ENCODE measurements at places on chromosomes 5 and 9.

DNA sequence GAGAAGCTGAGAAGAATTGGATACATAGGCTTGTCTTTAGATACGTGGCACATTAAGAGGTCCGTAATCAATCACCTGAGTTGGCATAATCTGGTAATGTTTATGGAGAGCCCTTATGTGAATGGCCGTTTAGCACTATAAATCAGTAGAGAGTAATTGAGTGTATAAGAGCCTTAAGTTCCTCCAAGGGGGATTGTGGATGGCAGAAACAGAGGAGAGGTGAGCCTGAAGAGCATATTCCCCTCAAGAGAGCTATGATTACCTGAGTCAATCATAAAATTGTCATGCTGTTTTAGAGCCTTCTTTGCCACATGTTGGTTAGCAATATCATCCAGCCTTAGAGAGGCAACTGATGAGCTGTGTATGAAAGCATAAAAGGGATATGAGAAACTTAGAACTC lies 58.8 kb downstream of the FOCAD start:
- no peak for DNase-seq

- DNase-seq: no peak
Measured at GRCh38 chr5:173331287-173331686, 3.1 kb upstream of the STC2 start.

DNA sequence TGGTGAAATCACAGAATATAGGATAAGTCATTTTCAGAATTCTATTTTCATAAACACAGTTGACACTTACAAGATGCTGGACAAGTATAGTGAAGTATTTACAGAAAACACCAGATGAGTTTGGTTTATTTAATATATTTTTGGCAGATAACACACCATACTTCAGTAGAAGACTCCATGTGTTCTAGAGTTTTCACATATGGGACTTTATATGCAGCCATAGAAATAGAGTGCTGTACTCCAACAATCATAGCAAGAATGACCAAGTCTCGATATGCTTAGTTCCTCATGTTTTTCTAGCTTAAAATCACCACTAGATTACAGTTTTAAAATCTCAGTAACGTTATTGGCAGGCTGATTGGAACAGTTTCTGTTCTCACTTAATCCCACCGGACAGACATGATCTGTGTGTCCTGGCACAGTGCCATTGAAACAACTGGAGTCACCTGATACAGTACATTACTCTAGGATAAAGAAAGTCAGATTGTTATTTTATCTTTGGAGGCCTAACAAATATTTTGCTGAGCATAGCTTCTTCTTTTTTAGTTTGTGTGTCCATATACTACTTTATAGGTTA lies 45.8 kb upstream of the ERBIN start:
- DNase-seq: no peak

GRCh38 chr5:89117124-89117644 lies 234.2 kb upstream of the MEF2C start:
- DNase-seq: no peak

GRCh38 chr5:53381-54174 lies 38.4 kb upstream of the PLEKHG4B start:
- DNase-seq: no peak

DNA sequence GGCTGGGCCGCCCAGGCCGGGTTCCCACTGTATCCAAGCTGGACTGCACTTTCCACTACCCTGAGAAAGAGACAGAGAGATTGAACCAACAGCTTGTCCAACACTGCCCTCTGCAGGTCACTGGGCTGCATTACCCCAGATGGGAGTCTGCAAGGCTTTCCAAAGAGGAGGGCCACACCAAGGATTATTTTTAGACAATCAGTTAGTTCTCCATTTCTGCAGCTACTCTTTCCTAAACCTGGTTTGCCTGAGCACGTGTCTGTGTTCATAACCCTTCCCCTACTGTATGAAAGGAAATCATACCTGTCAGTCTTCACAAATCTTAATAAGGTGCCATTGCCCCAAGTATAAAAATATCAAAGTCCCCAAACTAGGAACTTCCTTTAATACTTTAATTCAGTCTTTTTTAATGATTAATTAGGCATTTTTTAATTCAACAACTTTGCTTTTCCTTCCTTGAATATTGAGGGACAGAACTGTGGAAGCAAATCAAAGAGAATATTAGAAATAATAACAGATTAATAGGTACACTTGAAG lies 13.4 kb upstream of the FGF1 start:
- DNase-seq: no peak

GRCh38 chr5:81305785-81306184 lies 4.4 kb downstream of the ZCCHC9 start:
- no peak for DNase-seq

- peak; percentile 40 for DNase-seq
Measured at GRCh38 chr5:19767987-19768386, 220.0 kb downstream of the CDH18 start.

GRCh38 chr5:112062181-112062580 lies 305.2 kb upstream of the NREP start:
- no peak for DNase-seq

- no peak for DNase-seq
Measured at GRCh38 chr5:56319526-56320181, 86.5 kb upstream of the ANKRD55 start.

GRCh38 chr9:117548556-117548955 lies 133.7 kb upstream of the ASTN2 start:
- no peak for DNase-seq

- no peak for DNase-seq
Measured at GRCh38 chr5:139733010-139733688, 62.5 kb upstream of the PSD2 start.

DNA sequence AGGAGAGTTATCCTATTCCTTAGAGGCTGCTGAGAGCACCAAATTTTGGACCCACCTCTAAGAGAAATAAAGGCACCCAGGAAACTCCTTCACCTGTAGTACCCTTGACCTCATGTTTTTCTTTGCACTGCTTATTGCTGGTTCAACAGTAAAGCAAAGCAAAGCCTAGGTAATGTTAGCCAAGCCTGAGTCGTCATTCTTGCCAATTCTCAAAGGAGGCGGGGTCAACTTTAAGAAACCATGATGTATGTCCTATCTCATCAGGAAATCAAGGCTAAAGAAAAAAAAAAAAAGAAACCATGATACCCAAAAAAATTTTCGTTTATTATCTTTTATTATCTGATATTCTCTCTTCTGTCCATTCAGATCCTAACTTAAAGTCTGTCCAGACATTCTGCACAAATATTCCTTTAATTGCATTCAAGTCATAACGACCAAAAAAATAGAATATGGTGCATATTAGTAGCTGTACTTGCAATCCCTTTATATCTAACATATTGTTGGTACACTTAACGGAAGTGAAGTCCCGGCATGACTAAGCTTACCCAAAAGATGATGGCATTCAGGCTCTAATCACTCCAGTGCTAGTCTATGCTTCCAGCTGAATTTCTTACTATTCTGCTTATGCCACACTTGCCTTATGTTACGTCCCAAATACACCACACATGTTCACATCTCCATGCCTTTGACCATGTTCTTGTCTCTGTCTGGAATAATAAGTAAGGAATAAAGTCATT lies 1.8 kb downstream of the AUH start:
- no peak for DNase-seq

GRCh38 chr9:82202808-82203207 lies 214.2 kb downstream of the SPATA31D1 start:
- no peak for DNase-seq

DNA sequence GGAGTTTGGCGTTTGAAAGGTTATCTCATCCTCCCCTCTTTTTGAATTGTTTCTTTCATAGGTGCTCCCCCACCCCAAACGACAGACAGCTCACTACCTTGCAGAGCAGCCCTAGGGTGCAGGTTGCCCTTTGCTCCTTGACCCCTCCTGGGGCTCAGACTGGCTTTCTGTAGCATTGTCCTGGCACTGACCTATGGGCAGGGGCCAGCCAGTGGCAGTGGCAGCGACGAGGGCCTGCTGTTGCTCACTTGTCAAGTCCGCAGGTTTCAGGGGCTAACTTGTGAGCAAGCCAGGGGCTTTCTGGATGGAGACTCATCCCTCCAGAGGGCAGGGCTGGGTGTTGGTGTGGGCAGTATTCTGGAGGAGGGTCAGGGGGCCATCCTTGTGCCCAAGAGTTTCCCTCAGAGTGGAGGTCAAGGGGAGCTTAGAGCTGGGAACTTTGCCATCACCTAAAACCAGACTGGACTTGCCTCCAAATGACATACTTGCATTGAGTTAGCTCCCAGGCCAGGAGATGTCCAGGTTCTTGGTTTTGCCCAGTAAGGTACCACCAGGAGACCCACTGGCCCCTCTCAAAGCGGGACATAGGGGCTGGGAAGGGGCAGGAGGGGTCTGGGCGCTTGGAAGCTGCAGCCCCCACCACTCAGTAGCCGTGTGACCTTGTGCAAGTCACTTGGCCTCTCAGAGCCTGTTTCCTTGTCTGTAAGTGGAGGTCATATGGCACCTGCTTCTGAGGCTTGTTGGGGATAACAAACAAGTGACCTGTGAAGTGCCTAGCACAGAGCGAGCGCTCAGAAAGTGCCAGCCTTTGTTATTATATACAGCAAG lies 53.5 kb upstream of the CDKN2AIPNL start:
- DNase-seq: no peak

DNA sequence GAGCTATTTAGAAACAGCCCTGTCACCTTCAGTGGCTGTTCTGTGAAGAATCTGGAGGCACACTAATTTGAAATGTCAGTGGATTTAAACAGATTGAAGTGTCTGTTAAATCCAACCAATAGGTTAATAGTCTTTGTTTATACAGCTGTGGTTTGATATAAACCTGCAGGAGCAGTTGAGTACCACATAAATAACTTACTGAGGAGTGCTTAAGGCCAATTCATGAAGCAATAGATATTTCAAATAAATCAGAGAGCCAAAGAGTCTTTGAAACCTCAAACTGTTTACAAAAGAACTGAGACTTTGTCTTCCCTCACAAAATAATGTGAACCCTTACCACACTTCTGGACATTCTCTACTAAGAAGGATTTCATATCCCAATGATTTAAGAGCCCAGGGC lies 111.9 kb downstream of the FEM1C start:
- no peak for DNase-seq

GRCh38 chr9:14294659-14295058 lies 19.3 kb downstream of the NFIB start:
- DNase-seq: no peak

DNA sequence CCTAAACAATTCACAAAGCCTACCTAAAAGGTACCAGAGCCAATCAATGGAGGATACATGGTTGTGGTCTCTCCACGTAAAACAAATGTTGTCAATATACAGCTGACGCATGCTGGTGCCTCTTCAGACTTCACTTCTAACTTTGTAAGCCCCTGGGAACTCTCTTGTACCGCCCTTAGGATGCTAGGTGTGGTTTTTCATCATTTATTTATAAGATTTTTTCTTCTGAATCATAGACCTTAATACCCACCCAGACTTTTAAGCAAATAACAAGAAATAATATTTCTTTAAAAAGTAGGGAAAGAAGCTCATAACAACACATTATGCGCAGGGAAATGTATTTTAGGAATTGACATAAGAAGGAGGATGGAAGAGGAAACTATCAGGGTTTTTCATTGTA lies 33.0 kb downstream of the SSBP2 start:
- no peak for DNase-seq

DNA sequence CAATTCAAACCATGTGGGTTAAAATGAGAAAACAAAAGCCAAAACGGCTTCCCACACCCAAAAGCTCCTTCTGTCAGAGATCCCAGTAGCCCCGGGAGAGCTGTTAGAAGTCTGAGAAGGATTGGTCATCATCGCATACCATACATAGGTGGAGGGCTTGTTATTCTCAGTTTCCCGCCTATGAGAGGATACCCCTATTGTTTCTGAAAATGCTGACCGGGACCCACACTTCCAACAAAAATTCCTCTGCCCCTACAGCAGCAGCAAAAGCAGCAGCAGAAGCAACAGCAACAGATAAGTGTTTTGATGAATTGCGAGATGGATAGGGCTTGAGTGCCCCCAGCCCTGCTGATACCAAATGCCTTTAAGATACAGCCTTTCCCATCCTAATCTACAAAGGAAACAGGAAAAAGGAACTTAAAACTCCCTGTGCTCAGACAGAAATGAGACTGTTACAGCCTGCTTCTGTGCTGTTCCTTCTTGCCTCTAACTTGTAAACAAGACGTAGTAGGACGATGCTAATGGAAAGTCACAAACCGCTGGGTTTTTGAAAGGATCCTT lies at the start of gene TEK:
TEK (plus strand) TSS at position 245 of the 561 bp plus-strand sequence. CDS start 366 bp downstream, outside the sequence.
- peak; percentile 57 for DNase-seq

DNA sequence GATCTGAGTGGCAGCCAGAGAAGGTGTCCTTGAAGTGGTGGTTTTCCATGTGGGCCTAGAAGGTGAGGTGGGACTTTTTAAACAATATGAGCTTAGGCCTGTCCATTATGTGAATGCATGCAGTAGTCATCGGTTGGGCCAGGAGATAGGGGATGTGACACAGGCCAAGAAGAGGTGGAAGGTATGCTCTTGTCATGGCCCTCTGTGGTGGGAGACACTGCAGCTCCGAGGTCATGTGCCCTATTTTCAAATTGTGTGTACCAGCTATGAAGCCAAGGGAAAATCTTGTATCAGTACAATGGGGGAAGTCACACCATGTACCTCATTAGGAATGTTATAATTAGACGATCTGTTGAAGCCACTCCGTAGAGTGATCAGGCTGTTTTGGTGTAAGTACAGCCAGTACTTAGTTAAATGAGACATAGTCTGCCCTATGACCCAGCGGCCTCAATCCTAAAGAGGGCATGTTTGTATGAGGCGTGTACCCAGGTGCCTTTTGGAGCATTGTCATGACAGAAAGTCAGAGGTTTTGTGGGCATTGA lies 280.1 kb downstream of the MAST4 start:
- no peak for DNase-seq

GRCh38 chr9:95341293-95341962 lies 23.9 kb upstream of the FANCC start:
- no peak for DNase-seq

GRCh38 chr9:81676395-81676794 lies 13.0 kb downstream of the TLE1 start:
- DNase-seq: no peak

GRCh38 chr5:151676719-151677118 lies 10.0 kb downstream of the SPARC start:
- DNase-seq: no peak

DNA sequence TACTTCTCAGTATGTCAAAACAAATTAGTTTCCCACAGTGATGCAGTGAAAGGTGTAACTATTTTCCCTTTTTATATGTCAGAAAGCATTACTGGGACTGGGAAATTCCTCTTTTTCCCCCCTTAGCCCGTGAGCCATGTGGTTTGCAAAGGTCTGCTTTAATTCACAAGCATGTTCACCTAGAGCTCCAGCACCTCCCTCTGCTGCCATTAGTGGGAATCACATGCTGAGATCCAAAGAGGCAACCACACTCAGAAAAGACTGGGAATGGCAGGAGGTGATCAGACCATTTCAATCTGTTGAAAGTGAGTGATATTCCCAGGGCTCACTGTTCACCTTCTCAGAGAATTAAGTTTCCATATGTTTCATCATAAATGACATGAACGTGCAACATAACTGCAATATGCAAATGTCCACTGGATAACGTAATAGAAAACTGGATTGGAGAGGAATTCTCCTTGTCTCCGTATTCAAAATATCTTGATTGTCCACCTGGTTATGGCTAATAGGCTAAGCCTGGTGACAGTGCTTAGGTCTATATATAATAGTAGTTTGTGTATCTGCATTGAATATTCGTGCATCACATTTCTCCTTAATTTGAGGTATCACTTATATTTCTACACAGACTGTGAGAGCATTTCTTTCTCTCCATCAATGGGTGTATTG lies 703.5 kb upstream of the WWC1 start:
- no peak for DNase-seq

- DNase-seq: no peak
Measured at GRCh38 chr9:137970686-137971476, 93.3 kb downstream of the CACNA1B start.

Data from iPS DF 19.7 (cell line).